Mammary epithelial cell (primary cell): ENCODE measurements at places on chromosomes 2 and 18. TPM values are rescaled to one million over a fixed set of nuclear protein-coding genes. Genes with fewer than 3 reads are reported as not detected.

The DHRS9 gene
- total RNA-seq, result not detected

The AQP12A gene
- not detected in 2 replicates for total RNA-seq

DNA sequence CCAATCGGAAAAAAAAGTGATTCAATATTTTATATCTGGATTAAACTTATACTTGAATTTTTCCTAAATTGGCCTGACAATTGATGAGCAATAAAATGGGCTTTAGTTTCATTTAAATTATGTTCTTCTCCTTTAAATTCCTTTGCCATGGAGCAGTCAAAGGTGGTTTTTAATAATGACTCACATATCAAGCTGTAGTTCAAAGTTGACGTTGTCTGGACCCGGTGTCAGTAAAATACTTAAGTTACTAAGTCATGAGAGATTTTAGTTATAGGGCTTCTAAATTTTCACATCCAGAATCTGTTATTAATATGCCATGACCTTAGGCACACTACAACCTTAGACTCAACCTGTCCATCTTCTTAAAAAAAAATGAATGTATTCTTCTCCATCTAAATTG is 62.5 kb downstream of the CDH2 start:
- peak; percentile 63 for DNase-seq

GRCh38 chr2:232483311-232483922 is 4.2 kb downstream of the ECEL1 start:
- no peak for DNase-seq

The TET3 gene
- 12.6 and 14.9 TPM in 2 replicates for total RNA-seq

GRCh38 chr18:31156821-31157763 is 5.6 kb downstream of the DSC1 start:
- peak; percentile 30 for DNase-seq

DNA sequence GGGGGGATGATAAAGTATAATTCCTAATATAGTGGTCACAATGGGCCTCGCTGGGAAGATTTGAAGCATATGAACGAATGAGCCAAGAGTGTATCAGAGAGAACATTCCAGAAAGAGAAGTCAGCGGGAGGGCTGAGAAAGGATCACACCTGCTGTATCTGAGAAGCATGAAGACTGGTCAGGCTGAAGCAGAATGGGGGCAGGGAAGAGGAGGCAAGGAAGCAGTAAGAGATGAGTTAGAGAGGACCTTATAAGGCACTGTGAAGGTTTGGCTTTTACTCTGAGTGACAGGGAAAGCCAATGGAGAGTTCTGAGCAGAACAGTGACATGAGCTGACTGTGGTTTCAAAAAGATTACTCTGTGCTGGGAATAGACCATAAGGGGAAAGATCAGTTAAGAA is 73.5 kb downstream of the CHN1 start:
- peak; percentile 27 for DNase-seq

- no peak for DNase-seq
These were observed 136.5 kb downstream of the ZNF236 start for GRCh38 chr18:76958692-76959341.

The MARCHF4 gene
- total RNA-seq, result under 0.01 TPM

The SMYD1 gene
- total RNA-seq, result 0.33 TPM

- no peak for DNase-seq
These were observed 820.6 kb upstream of the PIK3C3 start for GRCh38 chr18:41134426-41134825.

The ACMSD gene
- not detected in 2 replicates for total RNA-seq

The CXCR1 gene
- 0.43 and 1.1 TPM in 2 replicates for total RNA-seq

The EDAR gene
- total RNA-seq, result 0.38 and 0.45 TPM in 2 replicates

DNA sequence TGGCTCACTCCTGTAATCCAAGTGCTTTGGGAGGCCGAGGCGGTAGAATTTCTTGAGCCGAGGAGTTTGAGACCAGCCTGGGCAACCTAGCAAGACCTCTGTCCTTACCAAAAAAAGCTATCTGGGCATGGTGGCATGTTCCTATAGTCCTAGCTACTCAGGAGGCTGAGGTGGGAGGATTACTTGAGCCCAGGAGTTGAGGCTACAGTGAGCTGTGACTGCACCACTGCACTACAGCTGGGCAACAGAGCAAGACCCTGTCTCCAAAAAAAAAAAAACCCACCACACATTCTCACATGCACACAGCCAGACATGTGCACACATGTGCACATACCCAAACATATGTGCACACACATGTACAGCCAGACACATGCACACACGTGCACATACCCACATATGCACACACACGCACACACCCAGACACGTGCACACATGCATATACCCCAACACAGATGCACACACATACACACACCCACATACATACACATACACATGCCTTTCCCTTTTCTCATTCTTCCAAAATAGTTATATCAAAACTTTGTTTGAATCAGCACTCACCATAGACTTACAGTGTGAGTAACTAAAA is 14.2 kb downstream of the GREB1 start:
- no peak for DNase-seq

The CDCA7 gene
- total RNA-seq, result 2.5 TPM

GRCh38 chr2:39704540-39704939 is 38.8 kb downstream of the TMEM178A start:
- DNase-seq, result no peak

GRCh38 chr2:16197504-16198147 is 257.3 kb downstream of the MYCN start:
- no peak for DNase-seq

GRCh38 chr2:177020524-177021119 is 192.0 kb upstream of the HNRNPA3 start:
- DNase-seq, result no peak

DNA sequence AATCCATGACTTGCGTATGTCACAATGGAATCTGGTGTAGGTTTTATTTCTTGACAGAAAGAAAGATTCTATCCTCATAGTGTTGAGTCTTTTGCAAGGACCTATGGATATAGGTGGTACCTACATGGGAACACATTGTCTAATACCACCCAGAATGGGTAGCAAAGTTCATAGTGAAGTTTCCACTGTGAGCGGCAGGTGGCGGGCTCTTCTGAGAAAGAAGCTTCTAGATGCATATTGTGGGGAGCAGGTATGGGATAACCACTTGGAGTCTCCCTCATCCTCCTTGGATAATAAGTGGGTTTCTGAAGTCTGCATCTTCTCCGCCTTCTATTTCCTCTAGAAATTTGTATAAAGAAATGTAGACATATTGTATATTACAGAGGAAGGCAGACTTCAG is 44.9 kb downstream of the LINC00305 start:
- DNase-seq, result no peak

DNA sequence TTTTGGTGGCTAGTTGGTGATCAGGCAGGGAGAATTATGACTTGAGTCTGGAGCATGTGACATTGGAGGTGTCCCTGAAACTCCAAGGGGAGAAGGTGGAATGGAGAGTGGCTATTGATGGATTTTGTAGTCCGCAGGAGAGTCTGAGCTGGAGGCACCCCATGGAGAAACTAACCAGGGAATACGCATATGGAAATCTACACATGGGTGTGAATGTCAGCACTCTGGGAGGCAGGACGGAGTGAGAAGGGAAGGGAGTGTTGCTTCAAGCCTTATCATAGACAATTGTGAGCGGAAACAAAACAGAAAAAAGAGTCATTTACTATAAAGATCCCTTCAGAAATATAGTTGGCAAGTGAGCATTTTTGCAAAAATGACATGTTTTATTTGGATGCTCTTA is 667 bp upstream of the SCYGR4 start:
- DNase-seq, result no peak

DNA sequence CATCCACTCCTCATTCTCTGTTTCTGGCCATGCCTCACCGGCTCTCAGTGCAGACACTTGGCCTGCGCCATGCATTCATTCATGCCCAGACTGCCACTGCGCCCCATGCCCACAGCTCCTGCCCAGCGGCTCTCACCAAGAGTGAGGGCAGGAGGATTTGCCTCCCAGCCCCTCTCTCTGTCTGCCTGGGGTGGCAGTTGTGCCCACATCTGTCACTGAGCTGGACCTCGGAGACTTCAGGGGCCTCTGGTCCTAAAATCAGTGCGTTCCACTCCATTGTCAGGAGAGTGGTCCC is 75.1 kb downstream of the CIB4 start:
- no peak for DNase-seq

DNA sequence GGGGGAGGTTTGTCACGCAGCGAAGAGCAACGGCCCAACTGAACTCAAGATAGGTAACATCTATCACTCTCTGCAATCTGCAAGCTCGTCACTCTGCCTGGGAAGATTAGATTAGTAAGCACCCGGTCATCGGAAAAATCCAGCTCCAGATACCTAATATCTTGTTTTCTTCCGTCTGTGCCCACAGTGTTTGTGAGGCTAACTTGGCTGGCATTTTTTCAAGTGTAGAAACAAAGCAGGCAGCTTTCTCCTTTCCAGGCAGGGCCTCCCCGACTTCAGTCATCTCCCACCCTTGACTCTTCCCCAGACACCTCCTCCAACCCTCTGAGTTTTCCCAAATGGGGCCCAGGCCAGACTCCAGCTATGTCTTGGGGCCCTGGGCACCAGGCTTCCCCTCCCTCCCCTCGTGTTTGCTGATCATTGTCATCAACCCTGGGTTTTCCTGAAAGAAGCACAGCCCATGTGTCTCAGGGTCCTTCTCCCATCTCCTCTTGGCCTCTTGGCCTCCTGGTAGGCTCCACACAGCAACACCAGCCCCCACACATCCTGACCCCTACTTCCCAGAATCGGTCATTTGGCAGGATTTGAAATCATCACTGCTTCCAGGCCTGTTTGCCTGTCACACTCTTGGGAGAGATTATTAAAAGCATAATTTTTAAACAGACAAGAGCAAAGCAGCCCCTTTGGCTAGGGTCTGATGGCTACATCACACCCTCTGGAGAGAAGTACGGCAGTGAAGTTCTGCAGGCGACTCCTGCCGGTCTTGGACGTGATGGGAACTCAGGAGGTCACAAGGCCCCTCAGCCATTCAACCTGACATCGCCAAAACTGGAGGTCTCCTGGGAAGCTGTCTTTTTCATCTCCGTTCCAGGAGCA is 144.9 kb upstream of the ID2 start:
- DNase-seq, result no peak

- no peak for DNase-seq
These were observed 184.9 kb downstream of the AFF3 start for GRCh38 chr2:99957332-99958133.
